ENCODE measurements at places on chromosomes 3 and 15. TPM values are rescaled to one million over a fixed set of nuclear protein-coding genes. Genes with fewer than 3 reads are reported as not detected.

Gene CGNL1
- 30.9 TPM for total RNA-seq

Gene NCKIPSD
- 18.5 TPM for total RNA-seq

GRCh38 chr3:122324871-122325323 lies at the start of gene CSTA:
Gene CSTA (plus strand): TSS chr3:122325248. CDS start chr3:122325293, 45 bp downstream.
- no peaks in the 10 kb centered on the region for H3K36me3 ChIP-seq
- peaks cover 5% of the 10 kb centered on the region for H3K4me1 ChIP-seq
- no peak for DNase-seq
- no peaks in the 10 kb centered on the region for H3K27me3 ChIP-seq

Gene ZNF774
- total RNA-seq = 4.9 TPM

GRCh38 chr15:94322141-94322540 lies 90.8 kb downstream of the MCTP2 start:
- H3K36me3 ChIP-seq = peaks cover 5% of the 10 kb centered on the region
- no peak for DNase-seq
- H3K27ac ChIP-seq = no peak overlapping the region
- no peaks in the 10 kb centered on the region for H3K27me3 ChIP-seq
- H3K4me1 ChIP-seq = peaks cover 28% of the 10 kb centered on the region

DNA sequence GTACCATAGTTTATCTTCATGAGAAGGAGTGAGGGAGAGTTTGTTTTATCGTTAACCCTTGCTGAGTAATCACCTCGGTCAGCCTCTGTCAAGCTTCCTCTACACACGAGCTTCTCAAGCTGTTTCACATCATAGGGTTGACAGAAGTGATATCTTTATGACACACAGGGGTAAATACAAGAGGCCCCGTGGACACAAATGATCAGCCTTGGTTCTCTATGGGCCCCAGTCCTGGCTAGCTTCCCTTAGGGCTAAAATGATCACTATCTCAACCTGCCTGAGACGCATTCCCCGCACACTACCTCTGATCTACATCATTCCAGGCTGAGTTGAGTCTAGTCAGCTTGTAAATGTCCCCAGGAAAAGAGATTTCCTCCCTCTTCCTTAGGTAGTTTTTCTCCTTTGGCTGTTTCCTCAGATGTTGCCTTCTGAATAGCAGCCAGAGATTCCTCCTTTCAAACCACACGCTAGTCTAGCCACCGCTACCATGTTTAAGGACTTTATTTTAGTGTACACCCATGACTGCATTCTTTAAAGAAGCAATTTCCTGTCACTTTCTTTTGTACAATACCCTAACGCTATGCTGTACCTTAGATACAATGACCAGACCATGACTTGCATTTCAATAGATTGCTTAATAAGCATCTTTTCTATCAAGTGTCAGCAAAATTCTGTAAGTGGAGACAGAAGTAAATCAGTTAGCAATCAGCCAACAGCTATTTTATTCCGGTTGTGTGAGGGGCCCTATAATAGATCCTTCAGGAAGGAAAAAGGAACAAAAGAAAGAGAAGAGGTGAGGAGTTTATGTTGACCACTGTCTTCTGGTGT lies 35.1 kb upstream of the PPARG start:
- H3K4me1 ChIP-seq = no peaks in the 10 kb centered on the region
- no peaks in the 10 kb centered on the region for H3K27me3 ChIP-seq
- no peak overlapping the region for H3K27ac ChIP-seq
- H3K4me3 ChIP-seq = no peak overlapping the region
- no peaks in the 10 kb centered on the region for H3K36me3 ChIP-seq
- DNase-seq = no peak
